ENCODE measurements at places on chromosomes 13 and 19.

DNA sequence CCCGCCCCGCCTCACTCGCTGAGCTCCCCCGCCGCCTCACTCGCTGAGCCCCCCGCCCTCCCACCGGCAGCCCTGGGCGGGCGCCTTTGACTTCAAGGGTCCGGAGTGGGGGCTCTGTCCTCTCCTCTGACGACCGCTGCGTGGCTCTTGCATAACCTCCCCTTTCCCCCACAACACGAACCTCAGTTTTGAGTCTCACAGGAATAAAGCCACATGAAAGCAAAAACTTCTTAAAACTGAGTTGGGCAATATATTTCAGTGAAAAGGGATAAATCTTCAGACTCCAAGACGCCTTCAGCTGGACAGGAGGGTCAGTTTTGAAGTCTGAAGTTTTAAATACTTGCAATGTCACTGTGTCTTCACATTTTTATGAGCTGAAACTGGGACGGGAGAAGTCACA is 70.6 kb upstream of the C13orf46 start:
- no peak for DNase-seq

- DNase-seq, result no peak
Measured at GRCh38 chr19:12751635-12752034, at the start of gene BEST2. BEST2 (plus strand) TSS chr19:12751791; CDS start chr19:12752593, 802 bp downstream.

- no peak for DNase-seq
Measured at GRCh38 chr13:95926231-95926630, 127.0 kb downstream of the UGGT2 start.

DNA sequence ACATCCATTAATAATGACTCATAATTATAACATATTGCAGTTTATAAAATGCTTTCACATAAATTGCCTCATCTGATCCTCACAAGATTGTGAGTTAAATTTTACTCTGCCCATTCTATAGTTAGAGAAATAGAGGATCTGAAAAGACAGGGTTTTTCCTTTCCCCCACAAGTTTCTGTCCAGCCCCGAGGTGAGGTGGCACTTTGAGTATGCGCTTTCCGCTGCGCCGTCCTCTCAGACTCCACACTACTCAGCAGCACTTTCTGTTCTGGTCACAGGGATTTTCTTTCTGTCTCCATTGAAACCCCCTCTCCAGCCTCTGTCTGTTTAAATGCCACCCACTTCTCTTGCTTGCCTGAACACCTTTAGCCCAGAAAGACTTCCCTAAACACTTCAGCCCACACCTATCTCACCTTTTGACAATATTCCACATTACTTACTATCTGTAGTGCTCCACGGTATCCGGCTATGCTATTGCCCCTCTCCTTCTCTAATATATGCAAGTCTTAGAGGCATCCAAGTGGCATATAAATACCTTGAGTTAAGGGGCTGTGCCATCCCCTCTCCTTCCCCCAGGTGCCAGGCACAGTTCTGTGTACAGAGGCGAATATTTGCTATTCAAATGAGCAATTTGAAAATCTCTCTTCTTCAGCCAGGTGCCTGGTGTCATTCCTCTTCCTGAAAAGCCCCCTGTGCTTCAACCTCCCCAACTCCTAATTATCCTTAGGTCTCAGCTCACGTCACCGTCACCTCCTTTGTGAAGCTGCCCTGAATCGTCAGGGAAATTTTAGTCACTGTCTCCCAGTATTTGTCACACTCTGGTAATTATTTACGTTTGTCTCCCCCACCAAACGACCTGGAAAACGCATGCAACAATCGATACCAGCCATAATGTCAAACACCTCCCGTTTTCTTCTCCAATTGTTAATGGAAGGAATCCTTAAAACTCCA is 268.7 kb downstream of the NHLRC3 start:
- no peak for DNase-seq

DNA sequence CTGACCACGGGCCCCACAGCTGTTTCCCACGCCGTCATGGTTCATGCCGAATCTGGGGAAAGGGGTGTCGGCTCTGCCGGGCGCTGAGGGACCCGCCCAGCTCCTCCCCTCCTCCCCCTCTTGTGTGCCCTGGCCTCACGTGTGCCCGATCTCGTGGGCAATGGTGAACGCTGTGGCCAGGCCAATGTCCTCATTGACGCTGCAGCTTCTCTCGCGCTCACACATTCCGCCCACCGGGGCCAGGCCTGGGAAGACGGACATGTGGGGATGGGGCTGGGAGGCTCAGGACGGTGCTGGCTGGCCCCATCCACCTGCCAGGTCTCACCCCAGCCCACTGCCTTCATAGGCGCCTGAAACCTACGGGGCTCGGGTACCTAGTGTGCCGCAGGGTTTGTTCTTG is 14.3 kb downstream of the ADAMTS10 start:
- DNase-seq, result no peak

DNA sequence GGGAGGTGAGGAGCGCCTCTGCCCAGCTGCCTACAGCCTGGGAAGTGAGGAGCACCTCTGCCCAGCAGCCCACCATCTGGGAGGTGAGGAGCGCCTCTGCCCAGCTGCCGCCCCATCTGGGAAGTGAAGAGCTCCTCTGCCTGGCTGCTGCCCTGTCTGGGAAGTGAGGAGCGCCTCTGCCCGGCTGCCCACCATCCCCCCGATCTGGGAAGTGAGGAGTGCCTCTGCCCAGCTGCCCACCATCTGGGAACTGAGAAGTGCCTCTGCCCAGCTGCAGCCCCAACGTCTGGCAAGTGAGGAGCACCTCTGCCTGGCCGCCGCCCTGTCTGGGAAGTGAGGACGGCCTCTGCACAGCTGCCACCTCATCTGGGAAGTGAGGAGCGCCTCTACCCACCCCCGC is 64.3 kb downstream of the ZNF708 start:
- DNase-seq, result no peak

- peak; percentile 61 for DNase-seq
Measured at GRCh38 chr19:1837625-1838105, 10.6 kb downstream of the REXO1 start.

- DNase-seq, result no peak
Measured at GRCh38 chr19:29315556-29316190, 102.7 kb upstream of the UQCRFS1 start.

DNA sequence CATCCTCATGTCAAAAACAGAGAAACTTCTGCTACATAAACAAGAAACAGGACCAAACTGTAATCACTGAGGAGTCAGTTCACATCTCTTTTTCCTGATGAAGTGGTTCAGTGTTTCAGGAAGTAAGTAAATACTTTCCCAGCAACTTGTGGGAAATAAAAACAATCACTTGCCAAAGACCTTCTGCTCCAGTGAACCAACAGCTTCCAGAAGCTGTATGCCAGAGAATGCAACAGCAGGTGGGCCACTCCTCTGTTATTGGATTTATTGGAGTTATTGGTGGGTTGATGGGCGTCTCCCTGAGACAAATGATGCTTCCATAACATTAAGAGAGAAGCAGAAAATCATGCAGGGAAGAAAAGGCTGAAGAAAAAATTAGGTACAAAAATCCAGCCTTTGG is 9.9 kb downstream of the SLC6A16 start:
- DNase-seq, result no peak

GRCh38 chr13:109255141-109255856 is 531.1 kb downstream of the IRS2 start:
- no peak for DNase-seq

- DNase-seq, result no peak
Measured at GRCh38 chr13:75445717-75446499, 36.1 kb downstream of the TBC1D4 start.

DNA sequence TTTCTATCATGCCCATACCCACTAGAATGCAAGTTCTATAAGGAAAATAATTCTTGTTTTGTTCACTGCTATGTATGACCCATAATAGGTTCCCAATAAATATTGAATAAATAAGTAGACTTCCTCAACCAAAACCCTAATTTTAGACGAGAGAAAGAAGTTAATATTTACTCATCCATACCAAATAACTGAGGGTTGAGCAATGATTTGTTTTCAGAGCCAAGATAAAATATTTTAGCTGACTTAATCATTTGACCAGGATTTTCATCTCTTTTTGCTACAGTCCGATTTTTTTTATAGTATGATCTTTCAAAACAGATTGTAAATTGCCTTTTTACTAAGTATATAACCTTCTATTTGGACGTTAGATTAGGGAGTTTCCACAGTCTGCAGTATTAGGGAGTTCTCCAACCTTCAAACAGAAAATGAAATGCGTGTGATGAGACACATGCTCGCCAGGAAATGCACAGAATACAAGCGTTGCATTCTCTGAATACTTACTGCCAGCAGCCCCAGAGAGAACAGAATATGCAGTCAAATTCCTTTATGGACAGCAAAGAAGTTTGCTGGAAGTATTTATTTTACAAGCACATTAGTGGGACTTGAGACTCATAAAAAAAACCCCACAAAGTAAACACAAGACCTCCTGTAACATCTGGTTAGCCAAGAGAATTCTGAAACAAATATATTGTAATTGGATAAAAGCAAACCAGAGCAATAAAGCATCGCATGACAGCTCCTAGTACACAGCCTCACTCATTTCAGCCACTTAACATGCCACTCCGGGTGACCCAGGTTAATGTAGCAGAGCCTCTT is 230.0 kb downstream of the MYO16 start:
- DNase-seq, result no peak

DNA sequence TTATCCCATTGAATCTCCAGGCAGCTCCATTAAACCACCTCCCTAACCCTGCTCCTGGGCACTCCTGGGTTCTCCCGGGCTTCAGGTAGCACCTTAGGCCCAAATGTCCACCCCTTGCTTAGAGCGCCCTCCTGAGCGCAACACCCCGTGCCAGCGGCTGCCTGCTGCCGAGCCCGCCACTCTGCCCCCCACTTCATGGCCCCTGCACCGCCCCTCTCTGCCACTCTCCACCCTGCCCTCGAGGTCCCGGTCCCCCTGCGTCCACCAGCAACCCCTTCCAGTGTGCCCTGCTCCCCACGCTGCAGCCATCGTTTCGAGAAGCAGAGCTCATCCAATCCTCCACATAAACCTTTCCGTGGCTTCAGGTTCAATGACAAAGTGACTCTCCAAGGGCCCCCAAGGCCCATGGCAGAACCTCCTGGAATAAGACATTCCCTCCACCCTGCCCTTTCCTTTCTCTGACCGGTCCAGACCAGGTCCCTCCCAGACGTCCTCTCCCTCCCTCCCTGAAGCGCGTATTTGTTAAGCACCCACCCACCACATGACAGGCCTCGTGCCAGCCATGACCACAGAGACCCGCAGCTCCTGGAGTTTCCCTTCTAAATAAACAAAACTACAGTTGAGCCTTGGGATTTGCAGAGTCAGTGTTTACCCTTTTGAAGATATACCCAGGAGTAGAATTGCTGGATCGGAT is 66.6 kb downstream of the ARHGEF18 start:
- no peak for DNase-seq

DNA sequence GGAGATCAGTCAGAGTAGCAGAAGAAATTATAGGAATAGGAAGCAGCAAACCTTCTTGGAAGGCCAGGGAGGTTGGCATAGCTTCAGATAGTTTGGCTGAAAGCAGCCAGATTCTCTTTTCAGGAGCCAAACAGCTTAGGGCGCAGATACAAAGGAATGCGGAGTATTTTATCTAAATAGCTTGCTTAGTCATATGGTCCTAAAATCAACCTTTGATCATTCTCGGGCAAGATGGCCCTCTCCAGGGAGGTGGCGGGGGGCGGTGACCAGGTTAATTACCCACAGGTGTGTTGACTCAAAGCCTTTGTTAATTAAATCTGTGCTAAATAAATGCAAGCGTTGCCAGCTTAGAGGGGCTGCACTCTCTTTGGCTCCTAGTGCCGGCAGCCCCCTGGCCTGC is 12.5 kb upstream of the NCR1 start:
- no peak for DNase-seq

DNA sequence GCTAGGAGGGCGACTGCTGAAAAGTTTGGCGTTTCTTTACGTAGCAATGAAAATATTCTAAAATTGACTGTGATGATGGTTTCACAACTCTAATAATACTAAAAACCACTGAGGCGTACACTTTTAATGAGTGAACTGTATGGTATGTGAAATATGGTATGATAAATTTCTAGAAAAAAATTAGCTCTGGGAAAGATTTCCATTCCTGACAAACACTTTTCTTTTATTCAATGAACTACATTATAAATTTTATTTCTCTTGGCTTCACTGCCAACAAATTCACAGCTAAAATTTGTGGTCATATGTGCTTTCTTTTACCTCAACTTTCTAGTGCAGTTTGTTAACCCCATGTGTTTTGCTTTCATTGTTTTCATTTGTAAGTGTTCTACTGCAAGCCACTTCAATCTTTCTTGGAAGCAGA is 11.1 kb downstream of the ZC3H13 start:
- no peak for DNase-seq

DNA sequence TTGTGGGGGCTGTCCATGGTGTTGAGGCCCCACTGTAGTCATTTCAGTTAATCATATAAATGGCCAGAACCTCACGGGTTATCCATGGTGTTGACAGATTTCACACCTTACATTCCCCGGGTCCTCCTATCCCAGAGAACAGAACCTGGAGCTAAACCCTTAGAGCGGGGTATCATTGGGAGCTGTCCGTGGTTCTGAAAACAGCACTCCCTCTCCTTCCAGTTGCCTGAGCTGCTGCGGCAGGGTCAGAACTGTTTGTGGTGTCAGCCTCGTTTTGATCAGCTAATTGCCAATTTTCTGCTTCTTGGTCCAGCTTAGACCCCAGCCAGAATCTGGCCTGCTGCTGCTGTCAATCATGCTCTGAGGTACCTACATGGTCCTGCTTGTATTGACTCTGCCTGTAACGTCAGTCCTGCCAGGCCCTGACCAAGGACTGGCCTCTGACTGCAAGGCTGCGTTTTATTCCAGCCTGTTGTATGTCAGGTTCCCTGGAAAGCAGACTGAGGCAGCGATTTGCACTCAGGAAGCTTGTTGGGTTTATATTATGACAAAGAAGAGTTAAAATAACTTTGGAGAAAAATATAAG is 55.8 kb upstream of the KCTD15 start:
- DNase-seq, result peak; percentile 5

GRCh38 chr19:8571006-8571411 is 6.2 kb downstream of the MYO1F start:
- DNase-seq, result peak; percentile 63

DNA sequence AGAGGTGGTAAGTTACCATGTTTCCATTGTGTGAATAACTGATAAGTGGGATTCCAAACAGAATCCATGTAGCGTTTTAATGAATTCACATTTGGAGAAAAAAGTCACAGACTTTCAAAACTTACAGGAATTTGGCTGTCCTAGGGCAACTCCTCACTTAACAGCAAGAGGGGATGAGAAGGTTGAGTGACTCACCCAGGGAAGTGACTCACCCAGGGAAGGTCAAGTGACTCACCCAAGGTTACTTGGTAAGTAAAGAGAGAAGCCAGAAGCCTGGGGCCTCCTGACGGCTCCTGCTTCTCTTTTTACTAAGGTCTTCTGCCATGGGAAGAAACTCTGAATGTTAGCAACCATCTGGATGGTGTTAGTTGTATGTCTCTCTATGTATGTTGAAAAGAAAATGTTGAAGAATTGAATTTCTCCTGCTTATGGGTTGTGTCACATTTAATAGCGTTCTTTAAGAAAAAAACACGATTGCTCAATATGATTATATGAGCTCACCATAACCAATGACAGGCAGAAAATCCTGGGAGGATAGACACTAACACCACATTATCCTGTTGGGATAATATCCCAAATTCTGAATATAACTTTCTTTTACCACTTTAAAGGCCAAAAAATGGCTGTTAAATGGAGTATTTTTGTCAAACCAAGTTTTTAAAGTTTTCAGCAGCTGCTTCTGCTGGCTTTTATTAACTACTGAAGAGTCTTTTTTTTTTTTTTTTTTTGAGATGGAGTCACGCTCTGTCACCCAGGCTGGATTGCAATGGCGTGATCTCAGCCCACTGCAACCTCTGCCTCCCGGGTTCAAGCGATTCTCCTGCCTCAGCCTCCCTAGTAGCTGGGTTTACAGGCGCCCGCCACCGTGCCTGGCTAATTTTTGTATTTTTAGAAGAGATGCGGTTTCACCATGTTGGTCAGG is 195.6 kb downstream of the GGACT start:
- peak; percentile 13 for DNase-seq

- DNase-seq, result no peak
Measured at GRCh38 chr13:108494991-108495645, 134.3 kb upstream of the MYO16 start.
